ENCODE measurements at places on chromosomes 16 and 17.

DNA sequence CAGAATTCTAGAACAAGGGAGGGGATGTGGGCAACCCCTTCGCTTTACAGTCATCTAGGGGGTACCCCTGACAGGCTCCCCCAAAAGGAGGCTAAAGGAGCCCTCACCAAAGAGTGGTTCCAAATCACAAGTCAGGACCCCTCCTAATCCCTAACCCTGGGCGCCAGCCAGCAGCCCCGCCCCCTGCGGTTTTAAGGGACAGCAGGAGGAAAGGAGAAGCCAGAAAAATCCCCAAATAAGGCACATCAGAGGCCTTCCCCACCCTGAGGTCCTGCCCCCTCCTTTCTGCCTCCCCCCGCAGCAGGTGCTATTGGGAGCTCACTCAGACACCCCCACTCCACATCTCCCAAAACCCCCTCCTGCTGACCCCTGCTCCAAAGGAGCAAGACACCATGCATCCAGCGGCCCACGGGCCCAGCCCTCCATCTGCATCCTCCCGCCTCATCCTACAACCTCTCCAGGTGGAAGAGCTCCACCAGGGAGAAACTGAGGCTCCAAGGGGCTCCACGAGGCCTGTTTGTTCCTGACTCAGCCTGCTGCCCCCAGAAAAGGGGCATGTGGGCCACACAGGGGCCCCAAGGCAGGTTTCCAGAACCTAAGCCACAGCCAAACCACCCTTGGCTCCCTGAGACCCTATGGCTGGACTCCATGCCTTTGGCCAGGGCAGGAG, 93.5 kb downstream of the GOSR1 start:
- DNase-seq = no peak

DNA sequence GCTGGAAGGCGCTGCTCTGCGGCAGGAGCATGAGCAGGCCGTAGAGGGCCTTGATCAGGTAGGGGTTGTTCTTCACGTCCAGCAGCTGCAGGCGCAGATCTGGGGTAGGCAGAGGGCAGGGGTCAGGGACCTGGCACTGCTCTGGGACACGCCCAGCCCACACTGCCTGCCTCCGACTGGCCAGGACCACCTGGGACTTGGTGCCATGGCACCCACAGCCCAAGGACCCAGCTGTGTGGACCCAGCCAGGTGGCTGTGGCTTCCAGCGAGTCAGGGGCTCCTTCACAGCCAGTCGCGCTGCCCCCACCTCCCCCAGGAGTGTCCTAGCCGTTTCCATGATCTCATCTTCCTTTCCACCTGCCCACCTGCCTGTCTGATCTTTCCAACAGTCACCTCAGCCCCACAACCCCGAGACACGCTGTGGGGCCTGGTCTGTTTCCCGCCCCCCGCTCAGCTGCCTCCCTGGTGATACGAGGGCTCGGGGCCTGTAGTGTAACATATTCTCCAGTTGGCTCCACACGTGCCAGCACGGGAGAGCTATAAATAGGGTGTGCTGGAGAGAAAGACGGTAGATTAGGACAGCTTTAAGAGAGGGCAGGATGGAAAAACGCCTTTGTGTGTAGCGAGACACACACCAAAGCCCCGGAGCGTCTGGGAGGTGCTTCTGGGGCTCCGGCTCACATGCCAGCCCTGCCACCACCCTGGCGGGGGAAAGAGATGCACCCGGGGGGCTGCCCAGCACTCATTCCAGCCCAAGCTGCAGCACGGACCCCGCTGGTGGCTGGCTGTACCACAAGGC, 7.2 kb upstream of the MTSS2 start:
- DNase-seq = no peak

DNA sequence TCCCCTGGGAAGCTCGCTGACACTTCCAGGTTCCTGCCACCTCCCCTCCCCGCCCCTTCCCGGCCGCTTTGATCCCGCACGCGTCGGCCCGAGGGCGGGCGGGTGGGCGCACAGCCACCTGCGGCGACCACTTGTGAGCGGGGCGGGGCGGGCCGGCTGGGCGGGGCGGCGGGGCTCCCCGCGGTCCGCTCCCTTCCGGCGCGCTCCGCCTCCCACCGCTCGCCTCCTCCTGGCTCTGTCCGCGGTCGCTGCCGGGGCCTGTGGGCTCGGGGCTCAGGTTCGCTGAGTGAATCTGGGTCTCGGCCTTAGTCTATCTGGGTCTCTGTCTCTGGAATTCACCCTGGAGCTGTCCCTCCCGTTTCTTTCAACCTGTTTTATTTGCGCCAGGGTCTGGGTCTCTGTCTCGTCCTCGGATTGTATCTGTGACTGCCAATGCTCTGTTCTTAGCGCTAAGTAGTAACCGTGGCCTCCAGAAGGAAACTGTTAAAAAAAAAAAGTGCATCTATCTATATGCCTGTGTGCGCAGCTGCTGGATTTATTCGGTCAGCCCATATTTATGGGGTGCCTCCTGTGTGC, 2.7 kb upstream of the HES7 start:
- DNase-seq = no peak

- no peak for DNase-seq
Observed at GRCh38 chr17:7016418-7016817, 4.0 kb downstream of the RNASEK start.

GRCh38 chr16:84061236-84061819, 18.7 kb upstream of the SLC38A8 start:
- no peak for DNase-seq

GRCh38 chr17:39096508-39097149, 54.8 kb downstream of the PLXDC1 start:
- DNase-seq = peak; percentile 6

DNA sequence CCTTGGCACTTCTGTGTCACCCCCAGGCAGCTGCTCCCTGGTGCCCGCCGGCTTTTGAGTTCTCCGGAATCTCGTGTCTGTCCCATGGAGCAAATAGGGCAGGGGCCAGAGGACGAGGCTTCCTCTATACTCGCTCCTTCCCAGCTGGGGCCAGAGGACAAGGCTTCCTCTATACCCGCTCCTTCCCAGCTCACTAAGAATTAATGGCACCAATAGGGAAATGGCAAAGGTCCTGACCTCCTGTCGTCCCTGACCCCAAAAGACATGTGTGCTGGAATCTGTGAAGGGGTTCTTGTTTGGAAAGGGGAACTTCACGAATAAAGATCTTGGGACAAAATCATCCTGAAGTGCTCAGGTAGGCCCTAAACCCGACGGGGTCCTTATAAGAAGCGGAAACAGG, 7.6 kb downstream of the SGSH start:
- no peak for DNase-seq

DNA sequence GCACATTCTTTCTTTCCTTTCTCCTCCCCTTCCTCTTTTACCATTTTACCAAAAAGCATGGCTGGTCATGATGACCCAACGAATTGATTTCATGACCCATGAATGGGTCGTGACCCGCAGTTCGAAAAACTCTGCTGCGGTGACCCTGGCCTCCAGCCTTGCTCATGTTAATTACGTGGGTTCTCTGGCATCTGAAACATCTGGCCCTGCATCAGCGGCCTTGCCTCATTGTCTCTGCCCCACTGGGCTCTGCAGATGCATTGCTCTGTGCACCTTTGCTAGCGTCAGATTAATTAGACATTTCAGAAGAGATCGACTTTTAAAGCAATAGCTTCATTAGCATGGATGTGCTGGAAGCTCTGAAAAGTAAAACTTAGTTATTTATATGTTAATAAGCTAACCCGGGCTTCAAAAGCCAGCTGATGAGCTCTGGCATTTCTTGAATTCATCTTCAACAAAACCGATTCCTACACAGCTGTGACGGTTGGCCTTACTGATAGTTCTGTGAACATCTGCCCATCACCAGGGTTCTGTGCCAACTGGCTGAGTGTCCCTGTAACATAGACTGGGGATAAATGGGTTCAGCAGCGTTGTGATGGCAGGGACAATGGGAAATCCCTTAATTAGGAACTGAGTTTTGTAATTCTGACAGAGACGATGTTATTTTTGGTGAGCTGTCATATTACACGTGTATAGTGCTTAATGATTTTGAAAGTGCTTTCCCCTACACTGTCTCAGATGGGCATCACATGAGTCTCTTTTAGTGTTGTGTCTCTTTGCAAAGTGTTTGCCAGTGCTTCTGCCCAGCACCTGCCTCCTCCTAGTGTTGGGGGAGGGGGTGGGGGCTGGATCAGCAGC, 225.9 kb upstream of the EEF2KMT start:
- no peak for DNase-seq

GRCh38 chr16:11020792-11021551, 76.6 kb downstream of the CLEC16A start:
- no peak for DNase-seq

DNA sequence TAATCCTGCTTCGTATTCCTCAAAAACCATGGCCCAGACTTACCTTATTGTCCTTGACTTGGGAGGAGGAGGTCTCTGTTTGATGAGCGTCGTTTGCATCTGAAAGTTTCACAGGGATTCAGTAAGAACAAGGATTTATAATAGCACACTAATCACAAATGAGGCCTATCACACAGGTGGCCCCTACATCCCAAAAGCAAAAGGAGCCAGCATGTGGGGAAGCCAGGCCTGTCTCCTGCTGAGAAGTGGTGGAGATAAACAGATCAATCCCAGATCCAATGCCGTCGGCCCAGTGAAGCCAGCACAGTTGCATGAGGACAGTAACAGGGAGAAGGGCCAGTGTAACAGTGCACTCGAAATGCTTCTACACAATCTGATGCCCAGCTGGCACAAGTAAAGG, 13.3 kb upstream of the EVPL start:
- DNase-seq = no peak

DNA sequence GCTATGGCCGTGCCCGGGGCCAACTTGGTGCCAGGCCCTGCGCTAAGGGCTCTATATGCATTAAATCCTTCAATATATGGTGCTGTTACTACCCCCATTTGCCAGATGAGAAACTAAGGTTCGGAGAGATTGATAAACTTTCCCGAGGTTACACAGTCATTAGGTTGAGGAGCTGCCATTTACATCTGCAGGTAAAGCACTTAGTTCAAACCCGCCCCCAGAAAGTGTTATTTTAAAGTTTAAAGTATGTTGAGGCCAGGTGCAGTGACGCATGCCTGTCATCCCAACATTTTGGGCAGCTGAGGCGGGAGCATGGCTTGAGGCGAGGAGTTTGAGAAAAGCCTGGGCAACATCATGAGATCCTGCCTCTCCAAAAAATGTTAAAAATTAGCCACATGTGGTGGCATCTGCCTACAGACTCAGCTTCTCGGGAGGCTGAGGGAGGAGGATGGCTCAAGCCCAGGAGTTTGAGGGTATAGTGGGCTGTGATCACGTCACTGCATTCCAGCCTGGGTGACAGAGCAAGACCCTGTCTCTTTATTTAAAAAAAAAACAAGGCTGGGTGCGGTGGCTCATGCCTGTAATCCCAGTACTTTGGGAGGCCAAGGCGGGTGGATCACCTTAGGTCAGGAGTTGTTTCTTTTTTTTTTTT, 264.7 kb downstream of the PARN start:
- DNase-seq = no peak

GRCh38 chr17:16322636-16323035, 30.6 kb downstream of the CENPV start:
- no peak for DNase-seq

GRCh38 chr17:57315061-57316015, 59.0 kb downstream of the MSI2 start:
- DNase-seq = no peak

- peak; percentile 22 for DNase-seq
Observed at GRCh38 chr17:67546578-67547527, 169.8 kb downstream of the PITPNC1 start.

DNA sequence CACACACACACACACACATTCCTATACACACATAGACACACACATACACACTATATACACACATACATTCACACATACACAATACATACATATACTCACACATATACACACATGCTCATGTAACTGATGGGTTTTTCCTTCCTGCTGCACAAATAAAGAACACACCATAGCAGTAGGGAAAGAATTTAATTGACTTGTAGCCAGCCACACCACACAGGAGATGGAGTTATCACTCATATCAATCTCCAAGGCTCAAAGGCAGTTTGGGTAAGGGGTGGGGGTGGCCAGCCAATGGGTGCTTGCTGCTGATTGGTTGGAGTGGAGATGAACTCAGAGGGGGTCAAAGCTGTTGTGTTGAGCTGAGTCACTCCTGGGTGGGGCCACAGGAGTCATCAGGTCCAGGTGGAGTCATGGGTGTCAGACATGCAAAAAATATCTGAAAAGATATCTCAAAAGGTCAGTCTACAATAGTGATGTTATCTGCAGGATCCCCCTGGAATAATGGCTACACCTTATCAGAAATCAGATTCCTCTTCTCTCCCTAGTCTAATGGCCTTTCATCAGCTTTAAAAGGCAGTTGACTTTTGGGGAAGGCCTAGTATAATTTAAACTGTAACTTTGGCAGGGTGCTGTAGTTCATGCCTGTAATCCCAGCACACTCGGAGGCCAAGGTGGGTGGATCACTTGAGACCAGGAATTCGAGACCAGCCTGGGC, 46.1 kb downstream of the WSB1 start:
- DNase-seq = no peak

- no peak for DNase-seq
Observed at GRCh38 chr17:48545022-48545375, at the start of gene HOXB2. Gene HOXB2, minus strand, starts transcription at chr17:48545109. Its CDS starts 198 bp downstream, at chr17:48544911.

DNA sequence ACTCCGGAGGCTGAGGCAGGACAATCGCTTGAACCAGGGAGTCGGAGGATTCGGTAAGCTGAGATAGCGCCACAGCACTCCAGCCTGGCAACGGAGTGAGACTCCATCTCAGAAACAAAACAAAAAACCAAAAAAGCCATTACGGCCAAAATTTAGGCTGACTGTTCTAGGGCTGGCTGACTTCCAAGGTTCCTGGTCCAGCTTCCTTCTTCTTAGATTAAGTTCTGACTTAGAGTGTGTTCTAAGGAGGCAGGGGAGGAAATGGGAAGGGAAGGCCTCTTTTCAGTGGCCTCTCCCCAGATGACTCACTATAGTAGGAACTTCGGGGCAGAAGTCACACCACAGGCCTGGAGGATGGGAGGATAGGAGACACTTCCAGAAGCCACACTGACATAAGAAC, 27.7 kb upstream of the CLEC18B start:
- DNase-seq = peak; percentile 9

DNA sequence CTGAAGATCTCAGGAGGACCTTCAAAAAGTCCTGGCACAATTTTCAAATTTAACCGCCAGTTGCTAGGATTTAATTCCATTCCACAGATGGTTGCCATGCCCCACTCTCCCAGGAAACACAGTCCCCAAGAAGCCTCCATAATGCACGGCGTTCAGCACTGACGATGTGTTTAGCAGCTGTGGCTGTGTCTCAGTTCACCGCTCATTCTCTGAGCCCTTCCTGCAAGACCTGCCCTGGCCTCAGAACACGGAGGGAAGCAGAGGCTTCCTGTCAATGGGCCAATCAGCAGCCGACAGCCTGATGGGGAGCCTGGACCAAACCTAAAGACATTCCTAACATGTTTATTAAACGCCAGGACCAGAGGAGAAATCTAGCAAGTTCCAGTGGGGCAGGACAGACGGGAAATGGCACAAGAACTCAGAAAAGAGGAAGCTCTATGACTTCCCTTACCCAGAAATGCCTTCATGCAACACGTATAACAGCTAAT, 4.9 kb downstream of the MYLK3 start:
- DNase-seq = no peak

DNA sequence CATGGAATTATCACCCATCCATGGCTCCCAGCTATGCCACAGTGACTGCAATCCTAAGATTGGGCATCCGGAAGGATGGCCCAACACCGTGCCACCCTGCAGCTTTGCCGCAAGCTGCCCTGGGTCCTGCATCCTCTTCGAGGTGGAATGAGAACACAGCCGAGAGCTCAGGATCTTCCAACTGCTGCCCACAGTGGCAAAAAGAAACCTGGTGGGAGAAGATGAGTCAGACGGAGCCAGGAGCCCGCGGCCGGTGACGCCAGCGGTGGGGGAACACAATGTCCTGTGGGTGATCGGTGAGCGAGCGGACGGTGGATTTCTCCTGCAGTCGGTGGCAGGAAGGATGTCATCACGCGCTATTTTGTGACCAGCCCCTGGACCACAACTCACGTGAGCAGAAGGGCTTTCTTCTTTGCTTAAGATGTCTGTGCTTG, 20.1 kb downstream of the CD7 start:
- DNase-seq = no peak

Measured in midbrain (tissue), 1 donor.